ENCODE measurements at places on chromosomes 5 and 9.

DNA sequence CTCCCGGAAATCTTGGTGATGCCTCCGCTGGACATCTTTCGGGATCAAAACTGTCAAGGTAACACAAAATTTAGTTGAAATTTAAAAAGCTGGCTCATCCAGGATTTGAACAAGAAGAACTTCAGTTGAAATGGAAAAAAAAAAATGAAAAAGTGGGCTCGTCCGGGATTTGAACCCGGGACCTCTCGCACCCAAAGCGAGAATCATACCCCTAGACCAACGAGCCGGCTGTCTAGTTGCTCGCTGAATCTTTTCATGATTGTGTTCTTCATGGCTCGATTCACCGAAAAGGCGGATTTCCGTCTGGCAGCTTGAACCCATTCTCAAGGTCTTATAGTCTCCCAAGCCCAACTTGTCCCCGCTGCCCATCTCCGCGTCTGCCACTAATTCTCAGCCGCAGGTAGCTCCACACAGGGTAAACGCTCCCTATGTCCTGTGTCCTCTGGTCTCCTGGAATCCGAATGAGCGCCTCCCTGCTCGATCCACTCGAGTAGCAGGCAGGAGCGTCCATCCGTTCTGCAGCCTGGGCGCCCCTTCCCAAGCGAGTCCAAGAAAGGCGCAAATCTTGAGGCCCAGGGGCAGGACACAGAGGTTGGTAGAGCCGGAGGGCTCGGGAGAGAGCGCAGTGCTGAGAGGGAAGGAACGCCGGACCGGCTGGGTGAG is 16.2 kb downstream of the TRIM7 start:
- DNase-seq = peak; percentile 76

DNA sequence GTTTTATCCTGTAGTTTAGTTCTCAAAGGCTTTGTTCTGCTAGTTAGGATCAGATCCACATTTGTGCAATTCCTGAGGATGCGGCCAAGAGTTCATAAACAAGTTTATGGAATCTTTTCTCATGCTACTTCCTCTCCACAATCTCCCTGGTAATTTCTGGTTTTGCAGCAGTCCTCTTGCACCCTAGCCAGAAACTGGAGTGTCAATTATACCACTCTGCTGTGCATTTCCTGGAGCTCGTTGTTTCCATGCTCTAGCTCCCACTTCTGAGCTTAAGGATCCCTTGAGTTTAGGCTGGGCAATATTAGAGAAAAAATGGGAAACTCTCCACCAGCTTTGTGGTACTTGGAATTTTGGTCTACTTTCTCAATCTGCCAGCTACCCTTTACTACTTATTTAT is 474.7 kb downstream of the DIRAS2 start:
- DNase-seq = no peak

DNA sequence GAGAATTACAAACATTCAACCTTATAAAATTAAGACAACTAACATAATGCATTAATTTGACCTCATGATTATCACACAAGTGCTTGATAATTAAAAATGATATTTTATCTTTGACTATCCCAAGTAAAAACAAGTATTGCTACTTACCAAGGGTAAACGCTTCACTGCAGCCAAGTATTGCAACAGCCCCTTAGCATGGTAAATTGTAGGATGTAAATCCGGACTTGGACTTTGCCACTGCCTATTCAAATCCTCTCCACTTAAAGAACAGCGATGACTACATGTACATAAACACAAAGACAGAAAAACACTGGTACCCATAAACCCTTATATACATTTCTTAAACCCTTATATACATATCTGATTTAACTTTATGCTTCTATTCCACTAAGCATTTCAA is 155.1 kb downstream of the AGTPBP1 start:
- no peak for DNase-seq

- no peak for DNase-seq
Observed at GRCh38 chr9:124137944-124138335, 119.8 kb upstream of the NEK6 start.

- no peak for DNase-seq
Observed at GRCh38 chr9:89721176-89721700, 116.4 kb downstream of the GADD45G start.

- DNase-seq = no peak
Observed at GRCh38 chr5:91126448-91126847, 256.7 kb downstream of the ARRDC3 start.

GRCh38 chr5:179416114-179416822 is 71.0 kb upstream of the ADAMTS2 start:
- DNase-seq = no peak

GRCh38 chr5:125140220-125140619 is 393.8 kb upstream of the ZNF608 start:
- DNase-seq = no peak

DNA sequence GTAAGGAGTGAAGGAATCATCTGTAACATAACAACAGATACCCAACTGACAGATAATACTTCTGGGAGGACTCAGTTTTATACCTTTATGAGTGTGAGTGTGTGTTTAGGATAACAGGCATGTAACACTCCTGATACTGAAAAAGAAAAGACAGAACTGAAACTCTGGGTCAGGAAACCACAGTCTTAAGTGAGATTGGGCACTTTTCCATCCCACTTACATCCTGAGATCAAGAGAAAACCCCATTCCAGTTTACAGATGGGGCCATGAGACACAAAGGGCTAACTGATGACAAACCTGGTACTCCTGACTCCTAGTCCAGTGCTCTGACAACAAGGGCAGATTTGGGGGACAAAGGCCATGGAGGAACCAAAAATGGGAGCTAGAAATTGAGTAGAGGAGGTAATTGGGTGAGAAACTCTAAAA is 18.0 kb downstream of the IL5 start:
- DNase-seq = no peak

DNA sequence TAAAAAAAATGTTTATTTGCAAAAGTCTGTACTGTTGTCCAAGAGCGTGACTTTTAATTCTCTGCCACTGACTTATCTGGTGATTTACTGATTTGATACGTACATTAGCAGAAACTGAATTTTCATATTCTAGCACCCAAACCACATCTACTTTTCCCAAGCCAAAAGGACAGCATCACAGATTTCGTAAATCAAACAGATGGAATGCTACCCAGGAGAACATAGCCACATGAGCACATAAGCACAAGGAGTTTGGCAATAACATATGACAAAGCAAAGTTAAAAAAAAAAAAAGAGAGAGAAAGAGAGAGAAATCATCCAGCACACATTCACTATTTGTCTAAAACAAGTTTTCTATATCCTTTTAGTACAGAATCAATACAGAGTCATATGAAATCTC is 83.7 kb downstream of the HINT1 start:
- no peak for DNase-seq

- no peak for DNase-seq
Observed at GRCh38 chr5:114369680-114370417, 8.0 kb downstream of the KCNN2 start.

- DNase-seq = no peak
Observed at GRCh38 chr5:21817668-21818369, 1035.3 kb downstream of the CDH12 start.

Data from activated CD4-positive, alpha-beta T cell treated with anti-CD3 and anti-CD28 coated beads for 24 hours (primary cell).